Activated naive CD8-positive, alpha-beta T cell treated with anti-CD3 and anti-CD28 coated beads, Interleukin-2, amount 10 ng/mL, durations not matched to agents 7 days and 5 days (primary cell): ENCODE measurements at places on chromosomes 5 and 9. TPM values are rescaled to one million over a fixed set of nuclear protein-coding genes. Genes with fewer than 3 reads are reported as not detected.

NR6A1 gene
- total RNA-seq, result 0.11 TPM

PRRX2 gene
- not detected for total RNA-seq

CFAP77 gene
- total RNA-seq, result not detected

NELFB gene
- total RNA-seq, result 63.1 TPM

DNA sequence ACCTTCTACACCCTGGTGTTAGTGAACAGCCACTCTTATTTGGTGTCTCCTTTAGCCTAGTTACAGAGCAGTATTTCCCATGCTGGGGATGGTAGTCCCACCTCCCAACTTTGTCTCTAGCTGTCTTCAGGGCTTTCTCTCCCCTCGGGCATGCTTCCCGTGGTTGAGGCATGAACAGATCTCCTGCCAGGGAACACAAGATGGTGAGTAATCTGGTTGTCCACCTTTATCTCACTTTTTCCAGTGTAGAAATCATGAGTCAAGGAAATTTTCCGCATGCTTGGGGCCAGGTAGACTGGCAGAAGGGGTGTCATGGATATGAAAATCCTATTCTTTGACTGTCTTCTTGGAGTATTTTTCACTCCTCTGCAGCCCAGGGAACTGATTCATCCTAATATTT, 532.9 kb downstream of the ANXA1 start:
- DNase-seq, result no peak
- no peak overlapping the region for H3K27ac ChIP-seq
- no peaks in the 10 kb centered on the region for H3K36me3 ChIP-seq
- H3K4me3 ChIP-seq, result no peak overlapping the region

DNA sequence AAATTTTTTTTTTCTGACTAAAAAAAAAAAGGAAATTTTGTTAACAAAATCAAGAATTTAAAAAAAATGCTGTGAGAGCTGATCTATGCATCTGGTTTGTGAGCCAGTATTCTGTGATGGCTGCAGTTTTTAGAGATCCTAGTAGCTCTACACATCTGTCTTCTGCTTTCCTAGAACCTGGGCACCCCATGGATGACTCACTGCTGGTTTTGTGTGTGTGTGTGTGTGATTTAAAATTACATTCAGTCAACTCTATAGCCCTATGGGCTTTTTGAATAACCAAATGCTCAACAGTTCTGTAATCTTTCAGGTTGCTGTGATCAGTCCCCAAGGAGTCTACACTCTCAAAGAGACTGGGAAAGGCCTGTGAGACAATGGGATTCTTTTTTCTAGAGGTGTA, 2.5 kb upstream of the PSMD5 start:
- no peak for DNase-seq
- no peaks in the 10 kb centered on the region for H3K27me3 ChIP-seq
- H3K27ac ChIP-seq, result peak overlapping the region; percentile 97
- peaks cover 58% of the 10 kb centered on the region for H3K4me1 ChIP-seq
- peaks cover 15% of the 10 kb centered on the region for H3K36me3 ChIP-seq
- peak overlapping the region; percentile 98 for H3K4me3 ChIP-seq

DNA sequence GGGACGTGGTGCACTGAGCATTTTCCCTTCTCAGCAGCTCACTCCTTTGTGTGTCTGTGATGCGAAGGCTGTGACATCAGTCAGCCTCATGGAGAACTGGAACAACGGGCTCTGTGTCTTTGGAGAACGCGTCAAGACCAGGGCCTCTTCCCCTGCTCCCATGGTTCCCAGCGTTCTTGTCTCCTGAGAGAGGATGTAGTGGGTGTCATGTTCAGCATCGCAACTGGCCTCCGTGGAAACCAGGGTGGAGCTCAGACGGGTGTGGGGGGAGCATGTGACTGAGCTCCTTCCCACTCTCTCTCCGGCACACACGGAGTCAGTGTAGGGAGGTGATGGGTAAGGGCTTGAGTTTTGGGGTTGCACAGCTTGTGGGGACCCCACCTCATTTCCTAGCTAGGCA, 59.7 kb downstream of the TENT4A start:
- no peak for DNase-seq
- H3K36me3 ChIP-seq, result no peaks in the 10 kb centered on the region
- peaks cover 16% of the 10 kb centered on the region for H3K27me3 ChIP-seq
- H3K27ac ChIP-seq, result no peak overlapping the region
- H3K4me3 ChIP-seq, result no peak overlapping the region

DNA sequence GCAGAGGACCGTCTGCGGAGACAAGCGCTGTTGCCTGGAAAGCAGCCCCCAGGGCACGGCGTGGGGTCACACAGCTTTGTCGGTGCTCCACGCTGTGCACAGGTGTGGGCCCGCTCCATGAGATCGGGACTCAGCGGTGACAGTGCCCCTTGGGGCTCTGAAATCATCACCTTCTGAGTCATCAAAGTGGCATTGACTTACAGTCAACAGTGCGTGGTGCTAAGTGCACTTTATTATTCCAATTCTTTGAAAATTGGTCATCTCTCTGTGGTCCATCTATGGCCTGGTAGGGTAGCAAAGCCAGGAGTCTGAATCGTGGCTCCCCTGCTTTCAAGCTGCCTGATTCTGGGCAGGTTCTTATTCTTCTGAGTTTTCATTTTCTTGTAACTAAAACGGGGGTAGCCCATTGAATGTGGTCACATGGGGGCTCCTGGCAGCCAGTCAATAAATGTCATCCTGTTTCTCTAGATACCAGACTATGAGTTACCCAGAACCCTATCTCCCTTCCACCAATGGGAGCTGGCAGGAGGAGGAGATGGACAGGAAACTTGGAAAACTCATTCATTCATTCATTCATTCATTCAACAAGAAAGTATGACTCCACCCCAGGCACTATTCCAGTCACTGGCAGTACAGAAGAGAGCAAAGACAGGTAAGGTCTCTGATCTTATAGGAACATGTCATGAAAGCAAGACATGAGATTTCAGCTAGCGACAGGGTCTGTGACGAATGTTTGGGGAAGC, 20.3 kb upstream of the UNC5A start:
- peaks cover 1% of the 10 kb centered on the region for H3K4me1 ChIP-seq
- no peak overlapping the region for H3K27ac ChIP-seq
- peaks cover 32% of the 10 kb centered on the region for H3K27me3 ChIP-seq
- no peak for DNase-seq
- no peak overlapping the region for H3K4me3 ChIP-seq

GRCh38 chr9:70407081-70407503, 7.4 kb downstream of the KLF9 start:
- H3K27ac ChIP-seq, result peak overlapping the region; percentile 96
- no peaks in the 10 kb centered on the region for H3K27me3 ChIP-seq

- H3K36me3 ChIP-seq, result no peaks in the 10 kb centered on the region
- no peak overlapping the region for H3K4me3 ChIP-seq
- H3K27me3 ChIP-seq, result no peaks in the 10 kb centered on the region
- H3K27ac ChIP-seq, result no peak overlapping the region
- no peak for DNase-seq
These were observed 80.5 kb upstream of the TTC23L start for GRCh38 chr5:34758514-34758913.
